ENCODE measurements at places on chromosomes 4 and X.

GRCh38 chr4:56475917-56476316 is 8.5 kb downstream of the SRP72 start:
- no peak for DNase-seq

- peak; percentile 69 for DNase-seq
Measured at GRCh38 chrX:103688946-103689345, 2.4 kb upstream of the MORF4L2 start.

- DNase-seq, result no peak
Measured at GRCh38 chr4:28001698-28002097, 1141.1 kb downstream of the STIM2 start.

DNA sequence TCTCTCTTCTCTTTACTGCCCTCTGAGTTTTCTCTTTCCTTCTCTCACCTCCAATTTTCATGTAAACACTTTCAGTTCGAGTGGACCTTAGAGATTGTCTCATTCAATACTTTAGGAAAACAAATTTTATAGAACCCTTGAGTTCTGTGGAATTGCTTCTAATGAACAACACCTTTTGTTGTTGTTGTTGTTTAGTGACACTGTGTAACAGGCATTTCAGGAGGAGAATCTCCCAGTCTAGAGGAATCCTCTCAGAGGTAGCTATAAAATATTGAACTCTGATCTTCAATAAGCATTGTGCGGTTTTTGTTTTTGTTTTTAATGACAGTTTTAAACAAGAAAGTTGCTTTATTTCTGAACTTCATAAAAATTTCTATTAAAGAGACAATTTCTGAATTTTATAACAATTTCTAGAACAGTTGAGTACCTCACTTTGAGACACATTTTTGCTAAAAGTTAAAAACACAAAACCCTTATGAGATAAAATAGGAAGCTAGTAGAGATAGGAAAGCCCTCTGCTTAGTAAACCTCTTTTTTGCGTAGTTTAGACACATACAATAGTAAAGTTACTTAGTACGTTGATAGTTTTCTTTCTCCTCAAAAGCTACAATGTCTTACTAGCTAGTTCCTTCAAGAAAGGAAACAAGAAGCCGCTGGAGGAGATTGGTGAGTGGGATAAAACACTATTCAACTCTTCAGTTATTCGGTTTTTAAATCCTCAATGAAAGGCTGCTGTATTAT is 38.8 kb downstream of the CLCN3 start:
- DNase-seq, result no peak

- no peak for DNase-seq
Measured at GRCh38 chr4:100949350-100949935, 397.9 kb downstream of the PPP3CA start.

- peak; percentile 23 for DNase-seq
Measured at GRCh38 chrX:150361777-150362351, 1.3 kb upstream of the MAMLD1 start.

- DNase-seq, result no peak
Measured at GRCh38 chrX:150813922-150814321, 84.5 kb downstream of the CD99L2 start.

DNA sequence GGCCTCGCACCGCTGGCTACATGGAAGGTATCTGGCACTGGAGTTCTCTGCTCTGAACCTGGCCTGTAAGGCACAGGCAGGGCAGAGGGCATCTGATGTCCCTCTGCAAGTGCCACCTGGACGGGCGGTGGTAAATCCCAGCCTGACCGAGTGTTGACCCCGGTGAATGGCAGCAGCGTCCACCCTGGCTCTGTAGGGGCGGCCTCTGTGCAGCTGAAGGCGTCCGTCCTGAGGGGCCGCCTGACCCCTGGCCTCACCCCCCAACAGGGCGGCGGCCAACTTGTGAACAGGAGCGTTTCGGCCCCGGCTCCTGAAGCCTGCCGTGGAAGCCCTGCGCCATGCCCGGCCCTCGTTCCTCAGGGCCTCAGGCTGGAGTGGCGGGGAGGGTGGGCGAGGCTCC is 51.4 kb downstream of the CPZ start:
- DNase-seq, result no peak

- no peak for DNase-seq
Measured at GRCh38 chr4:61246034-61246433, 45.9 kb downstream of the ADGRL3 start.

DNA sequence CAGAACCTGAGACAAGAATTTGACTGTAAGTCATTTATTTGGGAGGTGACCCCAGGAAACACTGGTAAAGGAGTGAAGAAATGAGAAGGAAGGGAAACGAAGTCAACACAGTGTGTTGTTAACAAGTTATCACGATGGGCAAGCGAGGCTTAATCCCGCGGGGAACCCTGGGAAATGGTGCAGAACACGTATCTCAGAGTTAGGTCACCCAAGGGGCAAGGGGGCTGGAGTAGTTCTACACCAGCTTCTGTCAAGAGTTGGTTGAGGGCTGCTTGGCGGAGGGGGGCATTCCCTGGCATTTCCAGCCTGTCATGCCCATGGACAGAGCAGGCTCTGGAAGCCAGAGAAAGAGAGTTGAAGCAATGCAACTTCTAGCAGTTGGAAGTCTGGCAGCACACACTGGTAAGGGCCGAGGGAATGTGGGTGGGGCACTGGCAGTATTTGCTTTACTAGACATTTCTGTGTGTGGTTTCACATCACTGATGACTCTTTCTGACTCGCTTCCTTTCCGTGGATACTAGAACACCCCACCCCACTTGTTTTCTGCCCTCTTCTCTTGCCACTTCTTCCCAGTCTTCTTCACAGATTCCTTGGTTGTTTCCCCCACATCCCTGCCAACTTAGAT is 52.2 kb upstream of the ADGRG2 start:
- DNase-seq, result no peak

- no peak for DNase-seq
Measured at GRCh38 chr4:113444386-113444785, 317.2 kb downstream of the CAMK2D start.

- no peak for DNase-seq
Measured at GRCh38 chrX:39953879-39954278, 143.9 kb downstream of the BCOR start.

DNA sequence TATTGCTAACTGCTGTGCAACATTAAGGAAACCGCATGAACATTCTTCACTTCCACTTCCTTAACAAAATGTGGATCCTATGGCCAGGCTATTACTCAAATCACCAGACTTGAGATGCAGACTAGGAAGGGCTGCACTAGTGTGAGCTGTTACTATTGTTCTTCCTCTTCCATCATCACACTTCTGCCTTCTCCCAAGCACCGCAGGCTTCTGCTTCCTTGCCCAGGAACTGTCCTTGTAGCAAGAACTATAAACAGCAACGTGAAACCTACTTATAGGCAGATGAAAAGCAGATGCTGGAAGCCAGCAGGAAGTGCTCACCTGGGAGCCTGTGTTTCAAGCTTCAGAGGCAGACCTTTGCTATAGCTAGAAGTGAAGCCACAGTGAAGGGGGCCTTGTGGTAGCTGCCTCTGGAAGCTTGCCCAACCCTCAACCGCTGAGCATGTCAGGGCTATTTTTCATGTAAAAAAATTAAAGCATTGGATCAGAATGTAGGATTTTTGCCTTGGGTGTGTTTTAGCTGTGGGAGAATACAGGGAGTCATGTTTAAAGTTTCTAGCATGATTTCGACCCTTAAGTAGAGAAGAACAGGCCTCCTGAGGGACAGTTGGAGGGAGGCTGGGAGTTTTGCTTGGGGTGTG is 43.9 kb downstream of the CLNK start:
- no peak for DNase-seq

DNA sequence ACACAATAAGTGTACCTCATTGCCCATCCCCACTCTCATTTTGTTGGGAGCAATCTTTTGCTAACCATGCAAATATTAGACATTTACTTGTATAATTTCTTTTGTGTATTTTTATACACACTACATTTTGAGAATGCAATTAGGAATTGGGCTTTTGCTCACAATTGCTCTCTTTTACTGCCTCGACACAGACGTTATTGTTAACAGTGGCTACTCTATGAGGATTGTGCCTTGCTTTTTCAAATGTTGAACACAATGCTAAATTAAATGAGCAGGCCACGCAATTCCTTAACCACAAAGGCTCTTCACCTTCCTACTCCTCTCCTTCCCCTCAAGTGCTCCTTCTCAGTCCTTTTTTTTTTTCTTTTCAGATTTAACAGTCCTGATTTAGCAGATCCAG is 42.8 kb upstream of the HPF1 start:
- DNase-seq, result no peak

GRCh38 chr4:3523628-3524221 is 8.5 kb downstream of the LRPAP1 start:
- no peak for DNase-seq

DNA sequence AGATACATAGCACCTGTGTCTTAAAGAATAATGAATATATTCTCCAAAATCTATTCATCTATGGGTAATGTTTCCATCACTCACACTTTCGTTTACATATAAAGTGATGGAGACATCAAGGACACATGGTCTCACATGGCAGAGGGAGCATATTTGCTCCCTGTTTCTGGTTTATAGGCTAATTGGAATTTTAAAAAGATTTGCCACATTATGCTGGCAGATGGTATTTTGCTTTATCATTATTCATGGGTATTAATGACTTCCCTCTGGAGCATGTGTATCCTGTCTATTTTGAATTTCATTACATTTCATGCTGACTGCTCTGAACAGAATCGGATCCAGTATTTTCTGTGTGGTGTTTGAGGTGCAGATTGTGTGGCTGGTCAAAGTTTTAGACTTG is 79.0 kb downstream of the PDGFRA start:
- no peak for DNase-seq

DNA sequence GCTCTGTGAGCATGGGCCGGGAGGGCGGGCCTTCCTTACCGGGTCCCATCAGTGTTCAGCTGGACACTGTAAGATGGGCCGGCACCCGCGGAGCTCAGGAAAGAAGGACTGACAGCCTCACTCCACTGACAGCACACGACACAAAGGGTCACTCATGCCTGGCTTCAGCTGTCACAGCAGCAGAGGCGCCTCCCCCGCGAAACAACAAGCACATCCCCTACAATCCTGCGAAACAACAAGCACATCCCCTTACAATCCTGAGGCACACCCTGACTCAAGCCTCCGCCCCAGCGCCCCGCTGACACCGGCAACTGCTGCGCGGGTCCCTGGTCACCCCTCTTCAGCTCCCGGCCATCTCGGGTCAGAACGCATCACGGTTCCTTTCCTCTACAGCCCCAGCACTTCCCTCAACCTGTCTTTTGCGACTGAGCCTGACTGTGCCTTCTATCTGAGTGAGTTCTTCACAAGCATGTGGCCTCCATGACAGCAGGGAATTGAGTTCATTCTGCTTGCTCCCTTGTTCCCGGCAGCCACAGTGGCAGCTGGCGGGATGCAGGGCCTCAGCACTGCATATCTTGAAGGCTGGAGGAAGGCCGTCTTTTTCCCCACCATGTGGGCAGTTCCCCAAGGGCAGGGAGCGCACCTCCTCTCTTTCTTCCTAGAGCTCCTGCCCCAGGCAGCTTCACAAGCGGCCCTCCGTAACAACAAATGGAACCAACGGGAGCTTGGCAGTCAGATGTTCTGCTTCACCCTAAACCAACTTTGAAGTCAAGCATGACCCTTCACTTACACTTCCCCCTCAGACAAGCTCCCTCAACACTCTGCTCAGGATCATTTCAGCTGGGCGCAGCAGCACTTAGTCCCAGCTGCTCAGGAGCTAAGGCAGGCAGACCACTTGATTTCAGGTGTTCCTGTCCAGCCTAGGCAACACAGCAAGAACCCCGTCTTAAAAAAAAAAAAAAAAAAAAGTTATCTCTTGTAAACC is 39.6 kb downstream of the SCD5 start:
- DNase-seq, result no peak

DNA sequence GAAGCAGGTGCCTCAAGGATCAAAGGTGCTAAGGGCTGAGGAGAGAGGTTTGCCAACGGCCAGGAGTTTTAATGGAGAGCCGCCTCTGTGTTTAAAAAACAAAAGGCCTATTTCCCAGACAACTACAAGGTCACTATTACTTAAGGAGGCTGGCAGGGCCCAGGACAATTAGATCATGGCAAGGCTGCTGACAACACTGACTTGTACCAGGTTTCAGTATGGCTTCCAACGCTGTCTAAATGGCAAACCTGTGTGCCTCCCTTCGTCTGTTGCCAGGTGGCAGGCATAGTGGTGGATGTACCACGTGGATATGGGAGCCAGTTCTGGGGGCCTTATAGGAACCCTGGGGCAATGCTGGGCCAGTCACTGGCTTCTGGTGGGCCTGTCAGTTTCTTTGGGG is 41.0 kb downstream of the NSG1 start:
- no peak for DNase-seq

- no peak for DNase-seq
Measured at GRCh38 chr4:126364311-126364911, 1049.7 kb downstream of the FAT4 start.

GRCh38 chr4:35559559-35560365 is 684.6 kb downstream of the ARAP2 start:
- no peak for DNase-seq

DNA sequence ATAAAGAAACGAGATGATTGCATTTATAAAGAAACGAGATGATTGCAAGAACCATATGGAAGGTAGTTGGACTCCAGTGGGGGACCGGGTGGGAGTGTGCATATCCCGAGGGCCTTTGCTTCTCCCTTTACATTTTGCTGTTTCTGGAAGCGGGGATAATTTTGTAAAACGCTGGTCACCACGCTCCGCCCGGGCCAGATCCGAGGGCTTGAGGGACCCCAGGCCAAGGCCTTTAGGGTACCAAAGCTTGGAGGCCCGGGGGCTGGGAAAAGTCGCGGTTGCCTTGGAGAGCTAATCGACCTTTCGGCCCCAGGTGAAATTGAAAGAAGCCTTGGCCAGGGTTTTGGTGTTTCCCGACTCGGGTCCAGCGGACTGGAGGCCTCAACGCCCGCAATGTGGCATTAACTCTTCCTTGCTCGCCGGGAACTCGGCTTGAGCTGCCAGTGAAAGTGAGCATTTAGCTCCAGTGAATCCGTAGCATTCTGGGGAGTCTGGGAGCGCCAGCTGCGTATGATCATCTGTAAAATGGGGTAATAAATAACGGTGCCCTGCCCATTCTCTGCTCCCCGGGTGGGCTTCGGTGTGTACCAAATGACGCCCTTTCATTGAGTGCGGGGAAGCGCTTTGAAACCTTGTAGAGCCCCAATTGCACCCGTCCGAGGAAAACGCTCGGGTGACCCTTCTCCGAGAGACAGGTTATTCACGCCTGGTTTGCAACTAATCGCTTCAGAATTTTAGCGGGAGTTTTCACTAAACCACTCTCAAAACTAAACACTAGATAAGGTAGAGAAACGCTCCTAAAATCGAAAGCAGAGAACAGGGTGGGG is 4.5 kb downstream of the NKX3-2 start:
- DNase-seq, result no peak

DNA sequence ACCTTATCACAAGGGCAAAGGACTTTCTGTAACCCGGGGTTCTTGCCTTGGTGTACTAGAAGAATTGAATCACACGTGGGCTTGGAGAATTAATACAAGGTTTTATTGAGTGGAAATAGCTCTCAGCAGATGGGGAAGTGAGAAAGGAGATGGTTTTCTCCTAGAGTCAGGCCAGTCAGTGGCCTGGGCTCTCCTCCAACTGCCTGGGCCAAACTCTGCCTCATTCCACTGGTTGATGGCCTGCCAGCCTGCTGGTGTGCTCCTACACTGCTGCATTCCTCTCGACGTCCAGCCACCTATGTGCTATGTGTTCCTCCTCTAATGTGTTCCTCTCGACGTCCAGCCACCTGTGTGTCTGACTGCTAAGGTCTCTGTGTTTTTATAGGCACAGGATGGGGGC is 35.3 kb upstream of the SPIN2A start:
- DNase-seq, result peak; percentile 43
